Stimulated activated CD4-positive, alpha-beta T cell treated with anti-CD3 and anti-CD28 coated beads, Interleukin-1b, Interleukin-23, amount 100 ng/mL, for 48 hours (primary cell): ENCODE measurements at places on chromosomes 3 and 15.

GRCh38 chr3:3170998-3171397 lies 8.5 kb downstream of the CRBN start:
- no peak for DNase-seq

DNA sequence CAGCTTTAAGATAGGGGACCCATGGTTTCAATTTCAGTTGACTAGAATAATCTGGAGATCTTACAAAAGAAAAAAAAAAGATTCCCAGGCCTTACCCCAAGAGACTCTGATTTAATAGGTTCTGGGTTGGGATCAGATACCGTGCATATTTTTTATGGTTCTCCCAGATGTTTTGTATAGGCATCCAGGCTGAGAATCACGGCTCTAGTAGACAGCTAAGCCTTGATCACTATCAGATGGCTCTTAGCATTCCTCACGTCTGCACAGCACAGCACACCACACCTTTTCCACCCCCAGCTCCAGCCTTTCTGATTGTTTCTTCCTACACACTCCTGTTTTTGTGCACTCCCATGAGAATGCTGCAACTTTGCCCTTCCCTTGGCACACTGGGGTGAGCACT lies 40.8 kb downstream of the TMEM45A start:
- no peak for DNase-seq

DNA sequence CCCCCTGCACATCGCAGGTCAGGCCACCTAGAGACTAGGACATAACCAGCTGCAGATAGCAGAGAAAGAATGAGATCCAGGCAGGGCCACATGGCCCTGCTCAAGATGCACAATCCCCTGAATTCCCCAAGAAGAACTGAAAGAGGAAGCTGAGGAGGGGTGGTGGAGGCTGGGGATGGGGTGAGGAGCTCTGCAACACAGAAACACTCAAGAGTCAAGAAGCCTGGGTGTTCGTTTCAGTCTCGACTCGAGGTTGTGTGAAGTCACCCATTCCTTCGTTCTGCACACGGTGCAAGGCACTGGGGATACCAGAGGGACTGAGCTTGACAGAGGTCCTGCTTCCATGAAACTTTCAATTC lies 62.0 kb downstream of the TLE3 start:
- no peak for DNase-seq

- DNase-seq = no peak
Measured at GRCh38 chr15:60895986-60896385, 333.1 kb downstream of the RORA start.

DNA sequence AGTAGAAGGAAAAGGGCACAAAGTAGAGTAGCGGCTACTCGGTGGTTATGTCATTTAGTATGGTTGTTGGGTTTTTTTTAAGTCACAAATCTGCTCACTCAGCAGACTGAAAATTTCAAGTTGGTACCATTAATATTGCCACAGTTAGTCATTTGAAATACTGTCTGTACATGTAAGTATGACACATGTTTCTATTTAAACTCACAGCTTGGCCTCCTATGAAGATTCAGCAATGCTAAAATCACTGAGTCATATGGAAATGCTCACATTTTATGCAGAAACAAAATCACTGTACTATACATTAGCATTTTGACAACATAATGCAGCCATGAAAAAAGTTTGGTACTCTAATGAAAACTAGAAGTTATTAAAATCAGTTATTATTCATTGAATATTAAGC lies 571.9 kb downstream of the TAFA4 start:
- no peak for DNase-seq
